ENCODE measurements at places on chromosomes 16 and 17.

DNA sequence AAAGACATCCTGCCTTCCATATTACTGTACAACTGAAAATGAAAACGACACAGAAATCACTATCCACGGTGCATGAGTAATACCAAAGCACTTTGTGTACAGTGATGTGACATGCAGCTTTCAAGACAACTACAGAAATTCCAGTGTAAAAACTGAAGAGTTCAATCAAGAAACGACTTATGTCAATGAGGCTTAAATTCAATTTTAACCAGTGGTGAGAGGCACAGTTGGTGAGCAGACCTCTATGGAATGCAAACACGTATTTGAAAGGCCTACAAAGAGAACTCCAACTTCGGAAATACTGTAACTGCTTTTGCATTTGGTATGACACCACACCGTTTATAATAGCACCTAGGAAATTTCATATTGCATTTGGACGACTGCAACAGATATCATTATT is 87.6 kb downstream of the USP31 start:
- no peak for DNase-seq

DNA sequence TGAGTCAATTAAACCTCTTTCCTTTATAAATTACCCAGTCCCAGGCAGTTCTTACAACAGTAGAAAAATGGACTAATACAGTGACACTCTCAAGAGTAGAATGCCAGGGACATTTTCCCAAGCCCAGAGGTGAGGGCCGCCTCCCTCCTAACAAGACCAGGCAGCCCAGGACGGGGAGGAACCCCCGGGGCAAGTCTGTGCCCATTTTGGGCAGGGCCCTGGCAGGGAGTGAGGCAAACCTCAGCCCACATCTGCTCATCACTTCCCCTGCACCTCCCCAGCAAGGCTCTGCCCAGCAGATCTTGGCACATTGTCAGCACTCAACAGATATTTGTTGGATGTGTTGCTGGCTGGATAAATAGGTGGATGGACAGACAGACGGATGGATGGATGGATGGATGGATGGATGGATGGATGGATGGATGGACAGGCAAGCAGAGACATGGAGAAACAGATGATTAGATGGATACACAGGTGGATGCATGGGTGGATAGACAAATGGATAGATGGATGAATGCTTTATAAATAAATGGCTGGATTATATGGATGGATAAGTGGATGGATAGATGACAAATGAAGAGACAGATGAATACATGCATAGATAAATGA is 271.3 kb downstream of the PARN start:
- DNase-seq, result no peak

GRCh38 chr17:21532763-21533385 is 156.7 kb downstream of the KCNJ12 start:
- DNase-seq, result no peak

- peak; percentile 58 for DNase-seq
These were observed 51.2 kb downstream of the RMI2 start for GRCh38 chr16:11396241-11397048.

DNA sequence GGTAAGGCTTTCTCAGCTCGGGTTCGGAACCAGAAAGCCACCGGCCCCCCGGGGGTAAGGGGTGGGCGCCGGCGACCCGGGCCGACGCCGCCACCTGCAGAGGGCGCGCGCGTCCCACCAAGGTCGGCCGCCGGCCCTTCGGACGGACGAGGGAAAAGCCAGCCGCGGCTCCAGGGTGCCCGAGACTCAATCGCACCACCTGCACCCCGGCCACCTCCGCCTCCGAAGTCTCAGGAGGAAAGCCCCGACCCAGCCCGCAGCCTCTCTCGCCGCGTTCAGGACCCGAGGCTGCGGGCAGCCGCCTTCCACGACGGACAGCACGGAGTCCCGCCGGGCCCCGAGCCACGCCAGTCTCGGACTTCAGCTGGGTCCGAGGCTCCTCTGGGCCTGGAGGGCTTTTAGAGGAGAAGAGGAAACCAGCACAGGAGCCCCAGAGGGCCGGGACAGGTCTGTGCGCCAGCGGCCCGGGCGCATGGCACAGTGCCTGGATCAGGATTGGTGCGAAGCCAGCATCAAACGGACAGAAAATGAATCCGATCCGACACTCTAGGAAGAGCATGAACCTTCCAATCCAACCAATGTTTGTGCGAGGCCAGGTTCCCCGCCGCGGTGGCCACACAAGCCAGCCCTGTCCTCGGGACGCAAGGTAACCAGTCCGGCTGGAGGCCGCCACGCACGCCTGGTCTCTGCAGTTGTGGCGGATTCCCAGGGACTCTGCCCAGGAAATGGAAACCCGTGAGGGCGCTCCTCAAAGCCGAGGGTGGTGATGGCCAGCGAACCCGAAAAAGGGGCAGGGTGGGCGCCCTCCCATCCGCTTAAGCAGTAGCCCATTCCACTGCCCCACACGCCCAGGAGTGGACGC is 6.7 kb downstream of the CBX8 start:
- no peak for DNase-seq

GRCh38 chr17:34261568-34262337 is 6.7 kb downstream of the CCL2 start:
- no peak for DNase-seq

DNA sequence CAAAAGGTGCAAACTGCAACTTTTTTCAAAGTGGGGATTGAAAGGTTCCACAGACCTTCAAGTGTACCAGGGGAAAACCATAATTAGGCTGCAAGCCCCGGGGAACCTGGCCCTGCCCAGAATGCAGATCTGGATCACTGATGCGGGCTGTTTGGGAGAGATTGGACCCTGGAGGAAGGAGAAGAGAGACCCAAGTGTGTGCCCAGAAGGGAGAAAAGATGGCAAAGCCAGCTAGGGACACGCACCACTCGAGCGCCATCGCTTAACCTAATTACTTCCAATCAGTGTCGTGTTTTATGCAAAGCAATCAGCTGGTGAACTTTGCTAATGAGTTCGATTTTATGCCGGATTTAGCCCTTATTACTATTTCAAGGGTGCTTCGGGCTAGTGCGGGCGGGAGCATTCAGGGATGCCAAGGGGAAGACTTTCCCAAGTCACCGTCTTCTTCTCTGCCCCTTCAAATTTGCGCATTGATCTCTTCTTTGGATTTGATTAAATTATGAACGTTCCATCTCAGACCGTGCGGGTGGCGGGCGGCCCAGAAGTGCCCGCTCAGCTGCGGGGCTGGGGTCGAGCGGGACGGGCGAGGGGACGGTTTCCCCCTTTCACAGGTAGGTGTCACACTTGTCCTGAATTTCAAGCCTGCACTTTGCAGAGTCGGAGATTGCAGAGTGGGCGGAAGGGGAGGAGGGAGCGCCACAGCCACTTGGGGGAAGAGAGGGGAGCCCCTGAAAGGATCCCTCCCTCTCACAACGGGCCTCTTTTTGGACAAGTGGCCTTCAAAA is 4.0 kb downstream of the IRX5 start:
- DNase-seq, result no peak

DNA sequence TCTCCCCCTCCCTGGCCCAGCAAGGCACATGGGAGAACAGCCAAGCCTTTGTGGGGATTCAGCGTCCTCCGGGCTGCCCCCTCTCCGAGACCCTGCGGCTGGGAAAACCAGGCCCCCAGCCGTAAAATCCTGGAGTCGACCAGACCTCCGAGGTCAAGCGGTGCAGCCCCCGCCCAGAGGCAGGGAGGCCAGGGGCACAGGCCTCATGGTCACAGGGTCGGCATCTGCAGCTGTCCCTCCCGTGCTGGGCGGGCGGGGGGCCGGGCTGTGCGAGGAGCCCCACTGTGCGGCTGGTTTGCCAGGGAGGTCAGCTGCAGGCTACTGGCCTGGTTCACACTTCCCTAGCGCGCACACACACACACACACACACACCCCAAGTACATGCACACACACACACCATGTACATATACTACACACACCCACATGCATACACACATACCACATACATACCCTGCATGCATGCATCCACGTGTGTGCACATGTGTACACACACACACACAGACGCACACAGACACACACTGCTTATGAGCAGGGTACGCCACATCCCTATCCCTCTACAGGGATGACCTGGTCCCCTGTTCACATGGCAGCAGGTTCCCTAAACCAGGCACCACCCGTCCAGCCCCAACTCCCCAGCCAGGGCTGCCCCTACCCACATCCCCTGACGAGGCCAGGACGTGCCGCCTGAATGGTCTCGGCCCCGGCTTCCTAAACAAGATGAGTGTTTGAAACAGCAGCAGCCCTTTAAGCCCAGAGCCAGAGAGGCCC is 108.9 kb upstream of the CIBAR2 start:
- DNase-seq, result no peak

DNA sequence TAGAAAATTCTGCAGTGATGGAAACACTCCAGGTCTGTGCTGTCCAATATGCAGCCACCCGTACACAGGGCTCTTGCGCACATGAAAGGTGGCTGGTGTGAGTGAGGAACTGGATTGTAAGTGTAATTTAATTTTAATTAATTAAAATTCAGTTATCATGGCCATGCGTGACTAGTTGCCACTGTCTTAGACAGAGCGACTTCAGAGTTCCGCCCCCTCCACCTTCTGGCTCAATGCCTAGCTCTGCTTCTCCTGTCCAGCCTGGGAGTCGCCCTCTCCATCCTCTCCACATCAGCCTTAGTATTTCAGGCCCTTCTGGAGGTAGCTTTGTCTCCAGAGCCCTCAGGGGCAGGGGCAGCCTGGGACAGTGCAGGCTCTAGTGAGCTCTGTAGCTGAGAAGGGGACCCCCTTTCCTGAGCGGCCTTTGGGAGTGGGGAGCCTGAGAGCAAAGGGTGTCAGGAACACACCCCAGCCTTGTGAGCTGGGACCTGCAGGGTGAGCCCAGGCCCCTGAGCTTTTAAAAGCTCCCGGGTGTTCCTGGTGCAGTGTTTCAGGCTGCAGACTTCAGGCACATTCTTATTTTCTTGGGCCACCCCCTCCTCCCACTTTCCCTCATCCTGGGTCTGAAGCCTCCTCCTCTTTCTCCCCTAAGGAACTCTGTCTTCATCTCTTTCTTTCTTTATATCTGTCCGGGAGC is 99.4 kb downstream of the IRF8 start:
- DNase-seq, result no peak

- DNase-seq, result no peak
These were observed 392.5 kb downstream of the HS3ST3B1 start for GRCh38 chr17:14693382-14693781.

DNA sequence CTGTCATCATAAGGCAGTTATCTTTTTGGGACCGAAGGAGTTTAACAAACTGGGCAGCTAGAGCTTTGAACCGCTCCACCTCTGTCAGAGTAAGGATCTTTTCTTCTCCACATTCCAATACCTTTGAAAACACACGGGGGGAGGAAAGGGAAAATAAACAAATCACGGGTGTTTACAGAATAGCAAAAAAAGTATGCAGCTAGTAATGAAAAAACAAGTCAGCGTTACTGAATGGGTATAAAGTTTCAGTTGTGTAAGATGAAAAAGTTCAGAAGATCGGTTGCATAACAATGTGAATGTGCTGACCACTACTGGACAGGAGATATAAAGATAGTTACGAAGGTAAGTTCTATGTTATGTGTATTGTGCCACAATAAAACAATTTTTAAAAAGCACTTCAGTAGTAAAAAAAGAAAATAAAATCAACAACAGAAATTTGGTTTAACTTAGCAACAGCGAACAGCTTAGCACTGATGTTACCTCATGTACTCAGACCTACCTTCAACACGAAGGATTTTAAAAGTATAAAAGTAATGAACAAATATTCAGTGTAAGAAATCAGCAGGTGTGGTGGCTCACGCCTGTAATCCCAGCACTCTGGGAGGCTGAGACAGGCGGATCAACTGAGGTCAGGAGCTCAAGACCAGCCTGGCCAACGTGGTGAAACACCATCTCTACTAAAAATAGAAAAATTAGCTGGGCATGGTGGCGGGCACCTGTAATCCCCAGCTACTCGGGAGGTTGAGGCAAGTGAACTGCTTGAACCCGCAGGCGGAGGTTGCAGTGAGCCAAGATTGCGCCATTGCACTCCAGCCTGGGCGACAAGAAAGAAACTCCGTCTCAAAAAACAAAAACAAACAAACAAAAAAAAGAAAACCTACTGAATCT is 34.3 kb downstream of the MARF1 start:
- DNase-seq, result no peak

DNA sequence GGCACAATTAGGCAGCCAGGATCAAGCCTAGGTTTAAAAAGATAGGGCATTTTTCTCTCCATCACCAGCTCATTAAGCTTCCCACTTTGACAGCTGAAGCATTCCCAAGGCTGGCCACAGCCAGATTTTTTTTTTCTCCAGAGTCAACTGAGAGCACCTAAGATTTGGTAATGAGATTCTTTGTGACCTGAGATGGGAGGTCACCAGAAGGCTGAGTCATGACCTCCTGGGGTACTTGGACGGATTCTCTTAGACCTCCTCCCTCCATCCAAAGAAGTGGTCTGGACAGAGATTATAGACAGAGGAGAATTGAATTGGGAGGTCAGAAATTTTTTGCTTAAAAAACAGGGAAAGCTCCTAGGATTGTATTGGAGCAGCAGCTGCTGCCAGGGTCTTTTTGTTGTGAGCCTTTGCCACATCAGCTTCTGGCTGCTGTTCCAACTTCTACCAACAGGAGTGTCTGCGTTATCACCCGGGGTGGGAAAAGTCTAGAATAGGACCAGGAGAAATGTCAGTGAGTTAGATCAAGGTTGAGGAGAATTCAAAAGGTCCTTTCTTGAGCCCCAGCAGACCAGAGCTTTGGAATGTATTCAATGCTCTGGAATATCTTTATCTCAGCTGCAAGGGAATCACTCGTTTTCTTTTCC is 221.2 kb upstream of the N4BP1 start:
- DNase-seq, result no peak

DNA sequence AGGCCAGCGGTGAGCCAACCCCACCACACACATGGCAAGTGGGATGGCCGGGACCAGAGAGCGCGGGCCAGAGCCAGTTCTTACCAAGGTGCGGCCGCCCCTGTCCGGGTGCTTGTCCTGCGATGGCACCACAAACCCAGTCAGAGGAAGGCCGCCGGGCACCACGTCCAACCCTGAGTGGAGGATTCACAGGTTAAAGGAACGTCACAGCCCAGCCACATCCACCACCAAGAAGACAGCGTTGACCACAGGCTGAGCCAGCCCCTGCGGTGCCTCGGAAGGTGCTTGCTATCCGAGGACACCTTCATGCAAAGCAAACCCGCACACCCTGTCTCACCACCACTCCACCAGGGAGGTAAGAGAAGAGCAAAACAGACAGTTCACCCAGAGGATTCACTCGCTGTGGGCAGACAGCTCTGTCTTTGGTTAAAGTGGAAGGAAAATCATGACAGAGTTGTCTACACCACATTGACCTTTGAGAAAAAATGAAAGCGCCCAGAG is 15.8 kb downstream of the SLX4 start:
- no peak for DNase-seq

- DNase-seq, result no peak
These were observed 143.7 kb upstream of the GNAO1 start for GRCh38 chr16:56047307-56048234.

GRCh38 chr17:13491916-13492736 is 109.6 kb downstream of the HS3ST3A1 start:
- DNase-seq, result no peak

- DNase-seq, result no peak
These were observed 11.3 kb downstream of the MCRIP1 start for GRCh38 chr17:81821603-81822311.
